ENCODE measurements at places on chromosomes 16 and 17.

DNA sequence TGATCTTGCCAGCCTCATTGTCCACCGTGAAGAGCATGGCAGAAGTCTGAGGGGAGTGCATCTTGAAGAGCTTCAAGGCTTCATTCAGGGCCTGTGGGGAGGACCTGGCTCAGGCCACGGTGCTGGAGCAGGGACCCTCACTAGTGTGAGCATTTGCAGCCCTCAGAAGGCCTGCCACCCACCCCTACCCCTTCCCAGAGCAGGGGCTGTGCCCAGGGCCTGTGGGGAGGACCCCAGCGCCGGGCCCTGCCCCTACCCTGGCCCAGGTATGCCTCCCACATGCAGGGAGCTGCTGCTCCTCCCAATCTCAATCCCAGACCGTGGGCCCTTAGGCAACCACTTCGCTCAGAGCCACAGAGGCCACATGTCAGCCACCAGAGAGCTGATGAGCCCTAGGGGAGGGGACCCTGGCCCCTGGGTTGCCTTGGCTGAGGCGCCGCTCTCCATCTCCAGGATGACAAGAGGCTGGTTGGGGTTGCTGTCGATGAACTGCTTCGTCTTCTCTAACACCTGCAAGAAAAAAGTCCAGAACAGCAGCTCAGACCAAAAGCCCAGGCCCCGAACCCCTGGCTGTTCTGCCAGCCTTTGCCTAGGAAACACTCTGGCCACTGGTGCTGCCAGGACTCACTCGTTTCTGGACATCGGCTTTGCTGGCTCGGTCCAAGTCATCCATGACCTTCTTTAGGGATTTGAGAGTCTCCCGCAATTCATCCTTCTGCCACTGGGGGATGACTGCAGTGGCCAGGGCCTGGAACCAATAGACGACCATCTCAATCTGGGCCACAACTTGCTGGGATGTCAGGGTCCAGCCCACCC lies 1.8 kb upstream of the EXOSC6 start:
- no peak for DNase-seq

- no peak for DNase-seq
Observed at GRCh38 chr17:7560172-7561027, 1.3 kb upstream of the SENP3 start.

DNA sequence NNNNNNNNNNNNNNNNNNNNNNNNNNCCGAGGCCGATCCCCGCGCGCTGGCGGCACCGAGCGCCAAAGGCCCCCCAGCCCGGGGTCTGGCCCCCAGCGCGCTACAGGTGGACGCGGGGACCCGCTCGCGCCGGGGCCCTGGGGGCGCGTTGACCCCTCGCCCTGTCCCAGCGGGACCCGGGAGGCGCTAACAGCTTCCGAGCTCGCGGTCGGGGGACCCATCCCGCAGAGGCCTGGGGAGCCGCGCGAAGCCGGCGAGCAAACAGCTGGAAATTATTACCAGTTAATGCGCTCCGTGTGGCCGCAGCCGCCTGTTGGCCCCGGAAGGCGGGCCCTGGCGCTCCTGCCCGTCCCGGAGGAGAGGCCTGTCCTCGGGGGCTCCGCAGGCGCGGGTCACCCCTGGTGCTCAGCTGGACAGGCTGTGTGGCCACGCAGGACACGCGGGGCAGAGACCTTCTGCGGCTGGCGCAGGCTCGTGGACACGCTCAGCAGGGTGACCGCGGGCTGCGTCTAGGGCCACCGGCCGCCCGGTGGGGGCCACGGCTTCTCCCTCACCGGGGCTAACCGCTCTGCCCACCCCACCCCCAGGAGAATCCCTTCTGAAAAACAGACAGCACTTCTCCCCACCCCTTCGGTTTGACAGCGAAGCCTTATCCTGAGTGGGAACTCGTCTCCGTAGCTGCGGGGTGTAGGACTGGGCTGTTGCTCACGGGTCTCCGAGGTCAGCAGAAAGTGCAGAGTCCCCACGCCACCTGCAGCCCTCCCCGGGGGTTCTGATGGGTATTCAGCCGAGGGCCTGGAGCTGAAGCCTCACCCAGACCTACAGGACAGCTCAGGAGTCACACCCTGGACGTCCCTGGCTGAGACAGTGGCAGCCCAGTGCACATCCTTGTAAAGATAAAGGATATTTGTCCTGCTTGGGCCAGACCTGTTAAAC lies 138.7 kb upstream of the RPH3AL start:
- no peak for DNase-seq

GRCh38 chr17:57562184-57562698 lies 182.9 kb downstream of the CCDC182 start:
- DNase-seq: peak; percentile 58

DNA sequence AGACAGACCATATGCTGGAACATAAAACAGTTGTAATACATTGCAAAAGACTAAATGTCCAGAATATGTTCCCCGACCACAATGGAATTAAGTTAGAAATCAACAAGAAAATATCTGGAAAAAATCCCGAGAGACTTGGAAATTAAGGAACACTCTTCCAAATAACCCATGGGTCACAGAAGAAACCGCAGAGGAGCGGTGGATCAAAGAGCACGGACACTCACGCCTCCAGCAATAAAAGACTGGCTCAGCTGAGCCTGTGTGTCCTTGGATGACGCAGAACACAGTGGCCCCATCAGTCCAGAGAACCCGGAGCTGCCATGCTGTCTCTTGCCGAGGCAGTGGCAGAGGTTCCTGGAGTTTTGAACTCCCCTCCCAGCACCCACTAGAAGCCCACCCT lies 30.9 kb upstream of the FOXF1 start:
- DNase-seq: no peak

DNA sequence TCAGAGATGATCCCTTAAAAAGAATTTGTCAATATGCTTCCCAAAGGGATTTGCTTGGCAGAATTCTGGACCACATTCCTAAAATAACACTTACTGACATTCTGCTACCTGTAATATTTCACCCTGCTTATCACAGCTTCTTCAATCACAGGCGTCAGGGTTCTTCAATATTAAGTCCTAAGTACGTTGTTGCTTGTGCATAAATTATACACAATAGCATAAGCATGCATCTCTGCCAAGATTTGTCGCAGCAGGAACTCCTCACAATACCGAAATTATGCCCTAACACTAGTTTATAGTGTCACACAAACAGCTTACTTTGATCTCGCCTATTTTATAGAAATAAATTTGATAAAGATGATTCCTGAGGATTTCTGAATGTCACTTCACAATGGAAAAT lies 48.9 kb downstream of the UBE2G1 start:
- no peak for DNase-seq

DNA sequence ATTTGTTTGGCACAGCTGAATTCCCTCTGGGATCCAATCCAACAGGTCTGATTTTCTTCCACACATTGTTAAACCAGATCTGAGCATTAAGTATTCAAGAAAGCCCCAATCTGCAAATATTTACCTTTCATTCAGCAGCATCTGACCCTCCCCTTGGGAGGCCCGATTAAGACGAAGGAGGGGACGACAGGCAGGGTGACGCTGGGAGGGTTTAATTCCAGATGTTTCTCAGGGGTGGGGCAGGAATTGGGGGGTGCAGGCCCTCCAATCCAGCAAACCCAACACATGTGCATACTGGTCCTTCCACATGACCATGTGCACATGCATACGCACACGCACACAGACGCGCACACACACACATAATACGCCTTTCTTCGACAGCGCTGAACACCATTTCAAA lies 240.5 kb downstream of the GSG1L start:
- DNase-seq: no peak

DNA sequence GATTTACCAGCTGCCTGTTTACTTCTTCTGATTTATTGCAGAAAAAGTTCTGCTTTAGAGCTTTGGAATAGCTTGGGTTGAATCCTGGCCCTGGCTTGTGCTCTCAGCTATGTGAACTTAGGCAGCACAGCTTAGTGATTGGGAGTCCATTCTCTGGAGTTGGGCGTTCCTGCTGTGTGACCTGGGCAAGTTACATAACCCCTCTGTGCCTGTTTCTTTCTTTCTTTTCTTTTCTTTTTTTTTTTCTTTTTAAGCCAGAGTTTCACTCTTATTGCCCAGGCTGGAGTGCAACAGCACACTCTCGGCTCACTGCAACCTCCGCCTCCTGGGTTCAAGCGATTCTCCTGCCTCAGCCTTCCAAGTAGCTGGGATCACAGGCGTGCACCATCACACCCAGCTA lies 51.5 kb upstream of the AQP8 start:
- no peak for DNase-seq

DNA sequence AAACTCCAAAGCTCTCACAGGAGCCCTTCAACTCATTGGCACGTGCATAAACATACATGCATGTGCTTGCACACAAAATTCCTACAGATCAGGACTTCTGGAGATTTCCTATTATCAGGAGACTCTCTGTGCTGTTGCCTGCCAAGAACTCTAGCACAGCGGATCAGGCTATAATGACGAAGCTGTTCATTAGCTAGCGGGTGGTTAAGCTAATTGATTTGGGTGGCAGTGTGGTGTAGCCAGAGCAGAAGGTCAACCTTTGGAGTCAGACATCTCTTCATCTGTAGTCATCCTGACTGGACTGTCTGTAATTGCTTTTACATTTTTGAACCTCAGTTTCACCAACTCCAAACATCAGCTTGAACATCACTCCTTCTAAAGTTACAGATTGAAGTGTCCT lies 69.0 kb downstream of the KIF2B start:
- no peak for DNase-seq
